ENCODE measurements at places on chromosomes 11 and 22. TPM values are rescaled to one million over a fixed set of nuclear protein-coding genes. Genes with fewer than 3 reads are reported as not detected.
A peak's percentile ranks its signal among the peaks of the same experiment; 100 is the strongest.

DNA sequence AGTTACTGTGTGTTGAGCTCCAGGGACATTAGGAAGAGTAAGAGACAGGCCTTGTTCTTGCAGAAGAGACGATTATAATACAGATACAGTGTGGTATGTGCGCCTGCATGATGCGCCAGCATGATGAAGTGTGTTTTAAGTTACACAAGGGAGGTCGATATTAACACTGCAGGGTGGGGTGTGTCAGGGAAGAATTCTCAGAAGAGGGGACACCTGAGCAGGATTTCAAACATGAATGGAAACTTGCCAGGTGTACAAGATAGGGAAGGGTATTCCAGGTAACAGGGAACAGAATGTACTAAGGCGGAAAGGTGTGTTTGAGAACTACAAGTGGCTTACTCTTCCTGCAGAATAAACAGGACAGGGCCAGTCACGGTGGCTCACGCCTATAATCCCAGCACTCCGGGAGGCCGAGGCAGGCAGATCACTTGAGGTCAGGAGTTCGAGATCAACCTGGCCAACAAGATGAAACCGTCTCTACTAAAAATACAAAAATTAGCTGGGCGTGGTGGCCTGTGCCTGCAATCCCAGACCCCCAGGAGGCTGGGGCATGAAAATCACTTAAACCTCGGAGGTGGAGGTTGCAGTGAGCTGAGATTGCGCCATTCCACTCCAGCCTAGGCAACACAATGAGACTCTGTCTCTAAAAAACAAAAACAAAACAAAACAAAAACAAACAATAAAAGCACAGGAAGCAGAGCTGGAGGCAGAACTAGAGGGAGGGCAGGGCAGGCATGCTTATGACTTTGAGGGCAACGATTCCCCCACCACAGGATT, 59.0 kb downstream of the SYN3 start:
- no peak for DNase-seq

ASPHD2 gene
- 3.7 TPM for polyA plus RNA-seq

GRCh38 chr11:18526130-18526520, 617 bp downstream of the TSG101 start:
- no peak for DNase-seq

DNA sequence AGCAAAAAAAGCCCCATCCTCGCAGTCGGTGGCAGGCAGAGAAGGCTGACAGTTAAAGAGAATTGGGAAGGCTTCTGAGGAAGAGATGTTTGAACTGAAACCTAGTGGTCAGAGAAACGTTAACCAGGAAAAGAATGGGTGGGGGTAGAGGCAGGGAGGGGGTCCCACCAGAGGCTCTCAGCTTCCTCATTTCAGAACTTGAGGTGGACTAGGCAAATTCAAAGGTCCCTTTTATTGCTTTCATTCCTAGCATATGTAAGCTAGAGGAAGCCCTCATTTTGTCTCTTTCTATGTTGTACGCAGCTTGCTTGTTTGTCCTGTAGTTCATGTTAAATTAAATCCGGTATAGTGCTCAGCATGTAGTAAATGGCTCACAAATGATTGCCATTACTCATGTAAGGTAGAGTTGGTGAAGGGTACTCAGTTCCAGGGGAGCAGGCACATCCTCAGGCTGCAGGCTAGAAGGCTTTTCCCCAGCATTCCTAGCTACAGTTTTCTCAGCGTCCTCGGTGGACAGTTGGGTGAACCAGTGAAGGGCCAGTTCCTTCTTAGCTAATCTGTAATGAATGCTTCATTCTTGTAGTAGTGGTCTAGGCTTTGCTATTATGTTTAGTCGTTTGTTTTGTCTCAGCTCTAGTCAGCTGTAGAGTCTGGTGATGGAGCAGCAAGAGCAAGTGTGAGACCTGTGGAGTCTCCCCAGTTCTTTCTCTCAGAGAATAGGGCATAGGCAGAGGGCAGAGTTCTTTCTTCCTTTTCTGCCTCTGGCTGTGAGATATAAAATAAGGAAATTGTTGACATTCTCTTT, 58.6 kb downstream of the UVRAG start:
- no peak for DNase-seq

DNA sequence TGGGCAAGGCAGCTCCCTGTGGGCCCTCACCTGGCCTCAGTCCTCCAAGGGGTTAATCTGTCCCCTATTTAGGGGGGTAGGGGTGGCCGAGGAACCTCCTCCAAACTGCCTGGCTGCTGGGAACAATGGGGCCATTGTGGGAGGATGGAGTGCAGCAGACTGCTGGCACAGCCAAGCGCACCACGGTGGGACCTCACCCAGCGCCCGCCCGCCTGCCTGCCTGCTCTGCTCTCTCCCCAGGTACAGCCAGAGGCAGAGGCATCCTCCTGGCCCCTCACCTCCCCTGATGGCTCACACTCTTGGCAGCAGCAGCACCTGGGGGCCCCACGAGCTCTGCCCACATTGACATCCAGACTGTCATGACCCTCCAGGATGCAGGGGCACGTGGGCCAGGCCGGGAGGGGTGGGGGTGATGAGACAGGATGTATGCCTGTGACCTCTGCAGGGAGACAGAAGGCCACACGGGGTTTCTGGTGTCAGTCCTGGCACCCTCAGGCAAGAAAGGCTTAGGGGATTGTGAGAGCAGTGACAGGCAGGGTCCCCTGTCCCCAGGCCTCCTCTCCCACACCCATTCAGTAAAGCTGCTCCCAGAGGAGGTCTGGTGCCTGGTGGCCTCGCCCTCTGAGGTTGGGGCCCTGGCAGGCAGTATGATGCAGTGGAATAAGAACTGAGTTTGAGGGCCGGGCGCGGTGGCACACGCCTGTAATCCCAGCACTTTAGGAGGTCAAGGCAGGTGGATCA, 11.4 kb downstream of the BCL9L start:
- DNase-seq = no peak

DNA sequence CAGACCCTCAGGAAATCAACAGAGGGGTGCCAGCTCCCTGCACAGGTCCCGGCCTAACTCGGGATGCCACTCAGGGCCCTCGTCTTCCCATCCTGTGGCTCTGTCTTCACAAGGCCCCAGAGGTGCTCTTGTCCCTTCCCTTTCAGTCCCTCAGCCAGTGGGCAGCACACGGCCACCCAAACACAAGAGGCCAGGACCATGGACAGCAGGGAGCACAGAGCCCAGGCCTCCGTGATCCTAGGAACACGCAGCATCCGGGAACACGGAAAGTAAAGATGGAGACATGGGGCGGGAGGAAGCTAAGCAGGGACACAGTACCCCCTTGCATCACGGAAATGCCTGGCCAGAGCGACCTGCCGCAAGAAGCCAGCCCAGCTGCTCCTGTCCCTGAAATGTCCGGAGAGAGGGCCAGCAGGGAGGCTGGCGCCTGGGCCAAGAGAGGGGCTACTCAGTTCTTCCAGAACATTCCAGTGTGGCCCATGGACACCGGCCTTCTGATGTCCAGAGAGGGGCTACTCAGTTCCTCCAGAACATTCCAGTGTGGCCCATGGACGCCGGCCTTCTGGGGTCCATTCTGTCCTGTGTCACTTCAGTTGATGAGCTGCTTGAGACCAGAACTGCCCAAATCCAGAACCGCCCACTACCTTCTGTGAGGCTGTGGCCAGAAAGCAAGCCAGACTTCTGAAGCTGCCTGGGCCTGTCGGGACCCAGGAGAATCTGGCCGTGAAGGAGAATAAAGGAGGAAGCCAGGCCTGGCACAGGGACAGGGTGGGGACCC, 274.0 kb downstream of the BRD1 start:
- peak; percentile 54 for DNase-seq

- no peak for DNase-seq
These were observed 1005.1 kb downstream of the BRD1 start for GRCh38 chr22:48822278-48823233.

- no peak for DNase-seq
These were observed 2.0 kb downstream of the HEPN1 start for GRCh38 chr11:124920870-124921609.

PITPNB gene
- 62.7 TPM for polyA plus RNA-seq

NRGN gene
- 15.3 TPM for polyA plus RNA-seq

OOSP4A gene
- not detected for polyA plus RNA-seq

OR8K3 gene
- not detected for polyA plus RNA-seq

SCGB2A2 gene
- not detected for polyA plus RNA-seq

GRCh38 chr11:100757646-100758045, 70.6 kb downstream of the ARHGAP42 start:
- DNase-seq = no peak

DNA sequence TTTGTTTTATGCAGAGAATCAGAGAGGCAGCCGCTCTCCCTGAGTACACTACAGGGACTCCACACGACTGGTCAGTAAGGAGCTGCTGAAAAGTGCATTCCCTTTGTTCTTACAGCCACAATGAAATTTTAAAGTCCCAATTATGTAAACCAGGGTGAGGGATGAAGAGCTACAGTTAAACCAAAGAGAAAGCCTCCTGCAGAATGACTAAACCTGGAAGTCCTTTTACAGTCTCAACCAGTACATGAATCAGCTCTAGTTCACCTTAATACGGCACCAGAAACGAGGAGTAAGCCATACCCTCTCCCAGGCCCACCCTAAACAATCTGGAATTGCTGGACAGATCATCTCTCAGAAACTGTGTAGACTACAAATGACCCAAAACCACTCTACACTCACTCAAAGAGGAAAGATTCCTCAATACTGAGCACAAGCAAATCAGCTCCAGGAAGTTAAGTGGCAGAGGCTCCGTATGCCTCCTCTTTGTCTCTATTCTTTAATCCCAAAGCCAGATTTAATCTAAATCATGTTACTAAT, 113.1 kb downstream of the RBFOX2 start:
- DNase-seq = no peak

- no peak for DNase-seq
These were observed 51.9 kb upstream of the CDON start for GRCh38 chr11:126114486-126115126.

- no peak for DNase-seq
These were observed 225.8 kb upstream of the KIRREL3 start for GRCh38 chr11:127226380-127226779.

- DNase-seq = no peak
These were observed 158.1 kb downstream of the GRIA4 start for GRCh38 chr11:105767931-105768330.

- no peak for DNase-seq
These were observed 39.2 kb upstream of the SLC22A25 start for GRCh38 chr11:63282579-63282978.

DNA sequence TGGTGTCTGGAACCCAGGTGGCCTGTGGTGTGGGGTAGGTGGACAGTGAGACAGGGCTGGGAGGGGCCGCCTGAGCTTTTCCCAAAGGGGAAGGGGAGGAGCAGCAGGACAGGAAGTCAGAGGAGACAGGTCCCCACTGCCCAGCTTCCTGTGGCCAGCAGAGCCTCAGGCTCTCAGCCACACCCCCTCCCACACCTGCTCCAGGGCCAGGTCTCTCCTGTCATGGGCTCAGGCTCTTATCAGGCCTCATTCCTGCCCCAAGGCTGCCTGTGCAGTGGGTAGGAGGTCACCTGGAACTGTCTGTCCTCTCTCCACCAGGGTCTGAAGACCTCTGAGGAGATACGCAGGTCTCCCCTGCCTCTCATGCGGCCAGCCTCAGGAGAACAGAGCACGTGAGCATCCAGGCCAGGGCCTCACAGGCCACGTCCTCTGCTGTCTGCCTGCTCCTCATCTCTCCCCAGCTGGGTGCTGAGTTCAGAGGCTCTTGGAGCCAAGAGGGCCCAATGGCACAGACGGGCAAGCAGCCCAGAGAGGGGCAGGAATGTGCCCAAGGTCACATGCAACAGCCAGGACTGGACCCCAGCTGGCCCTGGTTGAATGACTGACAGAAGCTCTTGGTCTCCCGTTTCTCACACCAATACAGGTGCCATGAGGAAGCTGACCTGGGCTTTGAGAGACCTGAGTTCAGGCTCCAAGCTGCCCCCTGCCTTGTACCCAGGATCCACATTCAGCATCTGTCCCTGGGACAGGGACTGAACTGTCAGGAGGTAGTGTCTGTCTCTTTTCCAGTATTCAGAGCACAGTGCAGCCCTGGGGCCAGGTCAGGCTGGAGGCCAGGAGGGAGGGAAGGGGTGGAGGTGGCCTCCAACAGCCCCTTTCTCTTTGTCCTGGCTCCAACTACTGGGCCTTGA, 16.7 kb downstream of the STARD10 start:
- no peak for DNase-seq

- DNase-seq = no peak
These were observed 88.0 kb upstream of the POU2AF2 start for GRCh38 chr11:111157571-111157970.

GRCh38 chr22:41458161-41458728, 10.2 kb downstream of the PHF5A start:
- DNase-seq = no peak

DNA sequence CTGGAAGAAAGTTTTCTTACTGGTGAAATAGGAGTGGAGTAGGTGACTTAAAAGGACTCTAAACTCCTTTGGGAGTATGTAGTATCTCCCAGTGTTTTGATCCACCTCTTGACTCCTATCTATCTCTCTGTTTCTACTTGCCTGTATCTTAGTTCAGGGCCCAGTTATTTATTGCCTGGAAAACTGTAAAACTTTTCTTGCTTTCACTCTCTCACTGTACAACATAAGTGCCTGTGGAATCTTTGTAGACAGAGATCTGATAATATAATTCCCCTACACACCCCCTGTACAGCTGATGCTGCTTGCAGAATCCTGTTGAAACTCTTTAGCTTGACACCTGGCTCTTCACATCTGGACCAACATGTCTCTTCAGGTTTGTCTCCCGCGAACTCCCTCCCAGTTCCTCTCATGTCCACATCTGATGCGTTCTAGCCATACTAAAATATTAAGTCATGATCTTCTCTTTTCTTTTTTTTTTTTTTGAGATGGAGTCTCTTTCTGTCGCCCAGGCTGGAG, 26.5 kb upstream of the SESN3 start:
- no peak for DNase-seq

NPTXR gene
- polyA plus RNA-seq = 4.4 TPM

DNA sequence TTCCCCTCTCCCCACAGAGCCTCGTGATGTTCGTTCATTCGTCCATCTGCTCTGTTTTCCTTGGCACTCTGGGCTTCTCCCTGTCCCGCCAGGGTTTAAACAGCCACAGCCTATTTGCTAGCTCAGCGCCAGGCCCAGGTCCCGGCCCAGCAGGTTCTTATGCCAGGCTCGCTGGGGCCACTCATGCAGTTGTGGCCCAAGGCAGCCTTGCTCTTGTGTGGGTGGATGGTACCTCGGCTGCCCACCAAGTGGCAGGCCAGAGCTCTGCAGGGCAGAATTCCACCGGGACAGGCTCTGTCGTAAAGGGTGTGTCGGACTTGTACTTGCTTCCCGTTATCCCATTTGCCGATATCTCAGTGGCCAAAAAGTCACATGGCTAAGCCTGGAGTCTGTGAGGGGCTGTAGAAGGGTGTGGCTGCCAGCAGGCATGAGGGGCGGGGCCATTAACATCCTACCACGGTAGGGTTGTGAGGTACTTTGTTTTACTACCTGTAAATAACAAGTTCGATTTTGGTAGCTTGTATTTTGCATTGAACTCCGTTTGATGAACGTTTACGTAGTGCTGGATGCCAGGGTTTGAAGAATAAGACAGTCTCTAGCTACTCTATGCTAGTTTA, 7.9 kb downstream of the FAM118A start:
- no peak for DNase-seq

SYT12 gene
- 0.21 TPM for polyA plus RNA-seq

FKBP2 gene
- 91.9 TPM for polyA plus RNA-seq

GRCh38 chr11:59716051-59716450, 2.4 kb upstream of the OR10V1 start:
- no peak for DNase-seq

GRCh38 chr11:132343445-132344175, 973.2 kb downstream of the NTM start:
- no peak for DNase-seq

KCTD14 gene
- 17.7 TPM for polyA plus RNA-seq

NLRP14 gene
- polyA plus RNA-seq = 1.4 TPM

POTEH gene
- polyA plus RNA-seq = not detected

GRCh38 chr11:61417670-61418069, 12.1 kb downstream of the CPSF7 start:
- DNase-seq = no peak

OR8G1 gene
- not detected for polyA plus RNA-seq

GRCh38 chr11:116611998-116612620, 160.7 kb downstream of the BUD13 start:
- no peak for DNase-seq
